Natural killer cell (primary cell): ENCODE measurements at places on chromosomes 4 and X. TPM values are rescaled to one million over a fixed set of nuclear protein-coding genes. Genes with fewer than 3 reads are reported as not detected.

Gene SLC2A9
- 3.9 TPM for total RNA-seq

Gene PRR32
- not detected for total RNA-seq

DNA sequence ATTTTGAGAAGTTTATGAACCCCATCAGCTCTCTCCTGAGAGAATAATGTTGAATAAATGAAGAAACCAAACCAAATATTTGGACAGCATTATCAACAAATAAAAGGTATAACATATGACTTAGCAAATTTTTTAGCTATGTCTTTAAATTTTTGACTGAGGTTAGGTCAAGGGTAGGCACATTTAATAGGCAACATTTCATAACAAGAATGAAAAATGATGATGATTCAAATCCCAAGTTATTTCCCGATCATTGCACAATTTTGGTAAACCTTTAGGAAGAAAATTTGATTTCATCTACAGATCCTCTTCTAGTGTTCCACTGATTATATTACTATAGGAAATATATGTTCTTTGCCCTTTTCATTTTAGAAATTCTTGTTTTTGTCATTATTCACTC, 123.7 kb upstream of the TLR3 start:
- DNase-seq, result no peak

GRCh38 chr4:117577686-117578311, 456.5 kb upstream of the NDST3 start:
- no peak for DNase-seq
